ENCODE measurements at places on chromosomes 12 and 14. TPM values are rescaled to one million over a fixed set of nuclear protein-coding genes. Genes with fewer than 3 reads are reported as not detected.

DNA sequence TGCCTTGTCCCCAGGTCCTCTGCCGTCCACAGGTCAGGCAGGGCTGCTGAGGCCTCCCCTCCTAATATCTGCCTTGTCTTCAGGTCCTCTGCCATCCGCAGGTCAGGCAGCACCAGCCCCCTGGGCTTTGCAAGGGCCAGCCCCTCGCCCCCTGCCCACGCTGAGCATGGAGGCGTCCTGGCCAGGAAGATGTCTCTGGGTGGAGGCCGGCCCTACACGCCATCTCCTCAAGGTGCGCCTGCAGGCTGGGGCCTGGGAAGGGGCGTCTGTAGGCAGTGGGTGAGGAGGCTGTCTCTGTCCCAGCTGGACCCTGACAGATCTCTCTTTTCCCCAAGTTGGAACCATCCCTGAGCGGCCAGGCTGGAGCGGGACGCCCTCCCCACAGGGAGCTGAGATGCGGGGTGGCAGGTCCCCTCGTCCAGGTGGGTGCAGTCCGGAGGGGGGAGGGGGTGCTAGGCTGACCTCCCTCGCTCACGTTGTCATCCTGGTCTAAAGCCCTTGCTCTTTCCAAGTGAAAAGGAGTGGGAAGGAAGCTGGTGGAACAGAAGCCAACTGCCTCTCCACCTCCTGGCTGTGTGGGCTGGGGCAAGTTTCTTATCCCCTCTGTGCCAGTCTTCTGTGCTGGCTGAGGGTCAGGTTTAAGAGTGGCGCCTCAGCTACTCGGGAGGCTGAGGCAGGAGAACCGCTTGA is 13.9 kb upstream of the PUS1 start:
- DNase-seq, result no peak

- DNase-seq, result no peak
Observed at GRCh38 chr14:93520053-93520607, 89.4 kb downstream of the UNC79 start.

GRCh38 chr14:75445236-75445635 is 17.4 kb downstream of the JDP2 start:
- no peak for DNase-seq

DNA sequence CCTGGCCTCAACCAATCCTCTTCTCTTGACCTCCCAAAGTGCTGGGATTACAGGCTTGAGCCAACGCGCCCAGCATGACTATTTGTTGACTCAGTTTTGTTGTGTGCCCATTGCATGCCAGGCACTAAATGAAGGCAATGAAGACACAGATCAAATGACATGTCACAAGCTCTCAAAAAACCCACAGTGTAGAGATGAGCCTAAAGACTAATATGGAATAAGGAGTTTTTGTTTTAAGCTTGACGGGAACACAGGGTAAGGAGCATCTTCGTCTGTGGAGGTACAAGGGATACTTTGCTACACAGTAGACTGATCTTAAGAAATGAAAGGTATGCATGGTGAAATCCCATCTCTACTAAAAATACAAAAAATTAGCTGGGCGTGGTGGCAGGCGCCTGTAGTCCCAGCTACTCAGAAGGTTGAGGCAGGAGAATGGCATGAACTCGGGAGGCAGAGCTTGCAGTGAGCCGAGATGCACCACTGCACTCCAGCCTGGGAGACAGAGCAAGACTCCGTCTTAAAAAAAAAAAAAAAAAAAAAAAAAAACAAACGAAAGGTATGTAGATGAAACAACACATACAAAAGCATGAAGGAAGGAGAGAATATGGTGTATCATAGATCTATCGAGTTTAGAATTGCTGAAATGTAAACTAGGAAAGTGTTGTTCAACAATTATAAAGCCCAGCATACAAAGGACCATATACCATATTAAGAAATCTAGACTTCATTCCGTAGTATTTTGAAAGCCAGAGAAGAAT is 122.1 kb upstream of the PTPRB start:
- DNase-seq, result no peak

GRCh38 chr14:24921903-24922302 is 128.0 kb downstream of the STXBP6 start:
- DNase-seq, result no peak

DNA sequence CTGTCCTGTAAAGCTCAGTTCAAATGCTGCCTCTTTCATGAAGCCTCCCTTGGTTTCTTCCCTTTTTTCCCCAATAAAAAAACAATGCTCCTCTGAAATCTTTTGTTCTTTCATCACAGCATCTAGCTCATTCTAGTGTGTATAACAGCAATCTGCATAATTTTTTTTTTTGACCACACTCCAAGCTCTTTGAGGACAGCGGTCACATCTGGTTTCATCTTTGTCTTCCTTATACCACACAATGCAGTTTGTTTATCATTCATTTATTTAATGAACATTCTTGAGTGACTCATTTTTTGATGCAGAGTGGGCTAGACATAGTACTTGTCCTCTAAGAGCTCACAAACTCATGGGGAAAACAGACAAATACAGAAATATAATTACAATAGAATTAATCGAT is 7.3 kb downstream of the GNG2 start:
- DNase-seq, result peak; percentile 70

- no peak for DNase-seq
Observed at GRCh38 chr14:92897922-92898565, 24.9 kb upstream of the CHGA start.

DNA sequence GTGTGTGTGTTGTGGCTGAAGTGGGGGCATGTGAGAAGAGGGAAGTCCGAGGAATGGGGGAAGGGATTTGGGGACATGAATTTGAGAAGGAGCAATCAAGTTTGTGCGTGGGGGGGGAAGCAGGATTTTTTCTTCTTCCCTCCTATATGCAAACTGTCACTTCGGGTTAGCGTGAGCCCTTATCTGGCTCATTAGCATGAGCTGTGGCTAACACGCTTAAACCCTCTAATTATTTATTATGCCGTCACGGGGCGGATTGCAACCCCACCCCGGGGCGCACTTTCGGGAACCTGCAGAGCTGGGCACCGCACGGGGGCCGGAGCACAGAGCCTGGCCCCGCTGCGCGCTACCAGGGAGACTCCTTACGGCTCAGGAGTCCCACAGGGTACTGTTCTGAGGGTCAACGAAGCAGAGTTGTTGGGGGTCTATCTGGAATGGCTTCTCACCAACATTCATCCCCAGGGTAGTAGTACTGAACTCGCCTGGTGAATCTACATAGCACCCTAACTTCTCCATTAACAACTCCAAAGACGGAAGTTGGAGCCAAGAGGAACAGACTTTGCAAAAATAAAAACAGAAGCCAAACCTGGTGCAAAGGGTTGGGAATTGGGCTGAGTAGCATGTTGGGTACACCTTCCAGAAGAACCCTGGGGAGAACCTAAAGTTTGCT is 6.4 kb upstream of the ASCL1 start:
- no peak for DNase-seq

- DNase-seq, result no peak
Observed at GRCh38 chr14:99552572-99553216, 51.3 kb downstream of the CCDC85C start.

DNA sequence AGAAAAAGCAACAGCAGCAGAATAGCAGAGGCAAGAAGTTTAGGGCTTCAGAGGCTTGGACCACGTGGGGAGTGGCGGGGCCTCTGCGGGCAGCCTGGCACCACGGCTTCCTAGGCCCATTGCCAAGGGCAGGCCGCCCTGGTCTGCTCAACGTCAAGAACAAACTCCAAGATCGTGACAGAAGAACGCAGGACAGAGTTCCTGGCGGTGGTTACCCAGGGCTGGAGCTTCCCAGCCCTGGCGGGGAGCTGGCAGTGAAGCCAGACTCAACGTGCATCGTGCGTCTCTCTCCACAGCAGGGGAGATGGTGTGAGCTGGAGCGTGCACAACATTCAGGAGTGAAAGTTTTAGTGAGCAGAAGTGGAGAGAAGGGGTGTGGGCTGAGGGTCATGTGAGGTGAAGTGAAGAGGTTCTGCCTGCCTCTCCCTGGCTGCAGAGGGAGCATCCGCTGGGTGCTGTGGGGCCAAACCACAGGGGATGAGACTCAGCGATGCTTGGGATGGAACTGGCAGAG is 13.9 kb upstream of the CACNA2D4 start:
- DNase-seq, result no peak

DNA sequence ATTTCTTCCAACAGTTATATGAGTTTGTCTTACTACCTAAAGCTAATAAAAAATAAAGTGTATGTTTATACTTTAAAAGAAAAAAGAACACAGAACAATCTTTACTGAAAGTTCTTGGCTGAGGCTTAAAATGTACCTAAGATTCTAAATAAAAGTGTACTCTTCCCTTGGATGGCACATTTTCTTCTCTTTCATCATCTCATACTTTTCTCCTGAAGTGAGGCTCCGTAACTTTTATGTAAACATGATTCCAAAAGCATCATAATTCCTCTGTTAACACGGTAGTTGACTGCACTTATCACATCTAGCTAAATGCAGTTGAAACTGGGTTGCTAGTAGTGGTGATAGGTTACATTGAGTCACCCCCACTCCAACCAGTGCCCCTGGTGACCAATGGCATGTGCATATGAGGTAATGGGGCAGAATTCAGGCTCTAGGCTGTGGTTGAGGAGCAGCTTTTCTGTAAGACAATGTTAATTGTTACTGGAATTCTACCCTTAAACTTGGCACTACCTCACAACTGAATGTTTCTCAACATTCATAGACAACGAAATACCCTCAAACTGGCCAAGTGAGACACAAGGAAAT is 38.4 kb downstream of the WASHC3 start:
- no peak for DNase-seq

GRCh38 chr14:102182190-102182589 is 42.5 kb downstream of the WDR20 start:
- DNase-seq, result no peak

- no peak for DNase-seq
Observed at GRCh38 chr12:132432126-132432705, 57.7 kb upstream of the FBRSL1 start.

Gene CACNA1C
- 0.12 TPM for polyA plus RNA-seq

Gene TROAP
- polyA plus RNA-seq, result 4.1 TPM

Gene MYH7
- not detected for polyA plus RNA-seq

Gene GARIN6
- polyA plus RNA-seq, result not detected

Gene SDS
- not detected for polyA plus RNA-seq

Gene MEG3
- polyA plus RNA-seq, result not detected

Gene NPFF
- polyA plus RNA-seq, result not detected

Gene NDRG2
- 40.0 TPM for polyA plus RNA-seq

Gene TMEM132D
- polyA plus RNA-seq, result not detected

Gene TMEM260
- polyA plus RNA-seq, result 6.8 TPM

Gene PLBD1
- polyA plus RNA-seq, result 1.8 TPM

Gene CLBA1
- polyA plus RNA-seq, result 0.57 TPM

Gene NKX2-1
- not detected for polyA plus RNA-seq

Gene CEBPE
- polyA plus RNA-seq, result not detected

Gene TAS2R43
- not detected for polyA plus RNA-seq

Gene ZNF891
- 0.30 TPM for polyA plus RNA-seq

Data from immature natural killer cell (primary cell).